ENCODE measurements at places on chromosomes 5 and 9.

- no peak for DNase-seq
Measured at GRCh38 chr9:88540251-88540763, 5.3 kb downstream of the NXNL2 start.

DNA sequence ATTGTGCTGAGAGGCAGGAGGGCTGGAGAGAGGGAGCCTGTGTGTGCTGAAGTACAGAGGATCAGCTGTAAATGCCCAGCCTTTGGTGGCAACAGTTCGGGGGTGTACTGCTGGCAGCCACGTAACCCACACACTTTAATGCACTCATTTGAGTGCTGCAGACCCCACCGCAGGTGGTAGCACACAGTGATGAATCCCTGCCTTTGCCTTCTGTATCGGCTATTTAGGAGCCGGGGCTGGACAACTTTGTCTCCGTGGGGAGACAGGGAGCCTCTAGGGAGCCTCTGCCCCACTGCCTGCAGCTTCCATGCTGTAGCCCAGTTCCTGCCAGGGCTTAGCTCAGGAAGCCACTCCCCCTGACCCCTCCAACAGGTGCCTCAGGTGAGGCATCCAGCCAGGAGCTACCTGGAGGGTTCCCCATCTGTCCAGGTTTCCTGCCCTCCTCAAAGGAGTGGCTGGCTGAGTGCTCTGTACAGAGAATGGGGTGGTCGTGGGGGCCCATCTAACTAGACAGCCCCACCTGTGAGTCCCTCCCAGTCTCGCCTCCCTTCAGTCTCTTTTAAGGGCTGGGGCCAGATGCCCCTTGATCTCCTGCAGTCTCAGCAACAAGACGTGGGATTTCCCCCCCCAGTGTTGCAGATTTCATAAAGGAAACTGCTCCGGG lies 44.5 kb downstream of the SECISBP2 start:
- no peak for DNase-seq

- DNase-seq = no peak
Measured at GRCh38 chr5:143134269-143134668, 269.2 kb downstream of the NR3C1 start.

GRCh38 chr5:118698774-118699173 lies 289.6 kb downstream of the DTWD2 start:
- DNase-seq = no peak

DNA sequence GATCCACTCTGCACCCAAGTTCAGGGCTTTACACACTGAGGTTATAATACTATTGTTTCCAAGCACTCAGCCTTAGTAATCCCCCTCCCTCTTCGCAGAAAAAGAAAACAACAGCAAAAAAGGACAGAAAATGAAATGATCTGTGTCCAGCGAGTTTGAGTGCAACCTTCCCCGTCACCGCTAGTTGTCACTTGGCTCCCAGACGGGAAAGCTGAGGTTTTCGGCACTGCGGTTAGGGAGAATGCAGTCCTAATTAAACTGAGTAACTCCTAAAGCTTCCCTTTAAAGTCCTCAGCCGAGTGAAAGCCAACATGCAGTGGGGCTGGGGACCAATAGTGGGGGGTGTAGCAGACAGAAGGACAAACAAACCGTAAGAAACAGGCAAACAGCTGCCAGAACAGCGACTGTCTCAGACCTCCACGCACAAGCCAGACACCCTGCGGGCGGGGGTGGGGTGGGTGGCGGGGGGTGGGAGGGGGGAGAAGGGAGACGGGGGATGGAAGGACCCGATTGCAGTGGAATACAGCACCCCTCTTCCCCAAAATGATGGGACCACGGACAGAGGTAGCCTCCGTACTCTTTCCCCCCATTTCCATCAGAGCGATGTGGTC lies 680 bp downstream of the GLRA1 start:
- no peak for DNase-seq

- no peak for DNase-seq
Measured at GRCh38 chr5:148790545-148791333, 35.7 kb upstream of the ADRB2 start.

DNA sequence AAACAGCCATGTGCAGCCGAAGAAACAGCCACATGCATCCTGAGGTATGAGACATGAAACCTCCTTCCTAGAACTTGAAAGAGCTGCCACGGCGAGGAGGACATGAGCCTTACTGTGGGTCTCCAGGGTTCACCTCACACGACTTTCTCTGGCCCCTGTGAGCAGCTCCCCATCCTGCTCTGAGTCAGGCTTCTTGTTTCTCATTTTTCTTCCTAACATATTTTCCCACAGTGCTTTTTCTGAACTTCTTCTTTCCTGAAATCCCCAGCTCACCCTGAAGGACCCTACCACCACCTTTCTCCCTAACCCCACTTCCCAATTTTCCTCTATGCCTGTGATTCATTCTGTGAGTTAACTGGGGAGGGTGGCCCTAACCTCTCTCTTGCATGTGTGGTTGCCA lies 33.7 kb upstream of the ADRB2 start:
- no peak for DNase-seq

- no peak for DNase-seq
Measured at GRCh38 chr5:177426566-177427210, at the start of gene GRK6. GRK6 (plus strand) TSS chr5:177426676; CDS start chr5:177426846, 170 bp downstream.

GRCh38 chr9:126326228-126327005 lies at the start of gene MVB12B:
MVB12B (plus strand) TSS chr9:126326829; CDS start chr9:126326930, 101 bp downstream.
- no peak for DNase-seq
